ENCODE measurements at places on chromosomes 11 and 22.

DNA sequence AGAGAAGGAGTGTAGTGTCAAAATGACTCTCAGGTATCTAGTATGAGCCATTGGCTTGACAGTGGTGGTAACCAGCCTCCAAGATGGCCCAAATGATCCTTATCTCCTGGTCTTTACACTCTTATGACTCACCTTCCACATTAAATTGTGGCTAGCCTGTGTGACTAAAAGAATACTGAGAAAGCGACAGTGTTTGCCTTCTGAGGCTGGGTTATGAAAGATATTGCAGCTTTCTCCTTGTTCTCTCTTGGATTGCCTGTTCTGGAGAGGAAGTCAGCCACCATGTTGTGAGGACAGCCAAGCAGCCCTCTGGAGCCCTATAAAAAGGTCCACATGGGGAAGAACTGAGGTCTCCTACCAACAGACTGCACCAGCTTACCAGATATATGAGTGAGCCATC, 15.8 kb downstream of the C11orf71 start:
- peak; percentile 60 for DNase-seq

DNA sequence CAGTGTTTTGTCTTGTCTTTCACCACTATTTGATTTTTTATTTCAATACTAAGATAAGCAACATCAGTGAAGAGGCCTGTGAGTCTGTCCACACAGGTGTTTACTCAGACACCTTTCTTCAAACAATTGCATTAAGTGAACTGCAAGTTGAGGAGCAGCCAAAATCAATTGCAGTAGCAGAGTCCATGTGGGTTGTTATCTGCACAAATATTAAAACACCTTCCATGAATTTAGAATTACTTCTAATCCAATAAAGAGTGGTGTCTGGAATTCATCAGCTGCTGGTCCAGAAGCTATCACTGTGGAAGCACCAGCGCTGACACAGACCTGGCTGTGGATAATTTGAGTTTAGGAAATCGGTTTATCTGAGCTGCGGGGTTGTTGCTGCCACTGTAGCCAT, 83.5 kb upstream of the FAT3 start:
- DNase-seq: no peak

DNA sequence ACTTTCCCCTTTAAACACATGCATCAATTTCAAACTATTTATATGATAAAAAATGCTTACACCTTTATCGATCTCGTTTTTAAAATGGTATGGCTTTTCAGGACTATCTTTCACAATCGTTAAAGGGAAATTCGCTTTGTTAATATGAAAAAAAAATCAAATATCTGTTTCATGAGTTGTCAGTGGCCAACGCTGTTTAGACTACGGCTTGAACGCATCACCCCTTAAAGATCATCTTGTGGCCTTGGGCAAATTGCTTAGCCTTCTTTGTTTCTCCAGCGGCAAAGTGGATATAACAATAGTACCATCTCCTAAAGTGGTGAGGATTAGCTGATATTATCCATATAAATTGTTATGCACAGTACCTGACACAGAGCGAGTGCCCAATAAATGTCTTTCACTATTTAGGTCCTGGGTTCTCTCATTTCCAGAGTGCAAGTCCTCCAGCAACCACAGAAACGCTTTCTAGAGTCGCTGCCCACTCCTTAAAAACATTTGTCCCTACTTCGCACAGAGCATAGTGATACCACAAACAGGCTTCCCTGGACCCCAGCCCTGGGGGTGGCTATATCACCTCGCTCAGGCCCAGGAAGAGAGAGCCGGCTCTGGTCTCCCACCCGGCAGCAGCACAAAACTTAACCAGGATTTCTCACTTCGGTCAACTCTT, 904 bp downstream of the SLC35F2 start:
- peak; percentile 71 for DNase-seq

DNA sequence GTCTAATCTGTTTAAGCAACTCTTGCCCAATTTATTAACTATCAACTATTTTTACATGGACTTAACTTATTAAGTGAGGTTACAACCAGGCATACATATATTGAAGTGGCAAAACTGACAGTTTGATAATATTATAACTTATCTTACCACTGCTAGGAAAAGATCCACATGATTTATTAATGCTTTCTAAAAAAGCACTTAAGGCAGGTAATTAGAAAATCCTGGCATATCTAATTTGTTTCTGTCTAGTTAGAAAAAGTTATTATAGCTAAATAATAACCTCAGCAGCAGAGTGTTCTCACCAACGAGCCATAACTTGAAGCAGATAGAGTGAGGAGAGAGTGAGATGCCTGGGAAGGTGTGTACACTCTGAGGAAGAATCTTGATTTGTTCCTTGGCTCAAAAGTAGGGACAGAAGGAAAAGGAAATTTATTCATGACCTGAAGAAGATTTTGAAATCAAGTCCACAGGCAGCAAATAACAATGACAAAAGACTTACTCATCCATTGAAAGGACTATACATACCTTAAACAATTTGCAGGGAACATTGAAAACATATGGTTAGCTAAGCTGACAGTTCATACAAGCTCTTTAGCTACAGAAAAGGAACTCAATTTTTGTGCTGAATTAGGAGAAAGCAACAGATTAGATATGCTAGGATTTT, 7.1 kb upstream of the MUC15 start:
- DNase-seq: peak; percentile 8

DNA sequence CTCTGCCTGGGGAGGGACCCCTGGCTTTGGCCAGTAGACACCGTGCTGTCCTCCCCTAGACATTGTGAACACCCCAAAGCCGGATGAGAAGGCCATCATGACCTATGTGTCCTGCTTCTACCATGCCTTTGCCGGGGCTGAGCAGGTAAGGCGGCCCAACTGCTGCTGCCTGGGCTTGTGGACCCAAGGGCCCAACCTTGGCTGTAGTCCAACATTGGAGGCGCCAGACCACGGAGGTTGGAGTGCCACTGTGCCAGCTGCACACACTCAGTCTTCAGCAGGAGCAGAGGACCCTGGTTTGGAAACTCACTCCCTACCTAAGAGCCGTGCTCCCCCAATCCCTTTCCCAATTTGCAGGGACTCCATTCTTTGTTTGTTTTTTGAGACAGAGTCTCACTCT, 9.4 kb downstream of the ACTN3 start:
- no peak for DNase-seq

DNA sequence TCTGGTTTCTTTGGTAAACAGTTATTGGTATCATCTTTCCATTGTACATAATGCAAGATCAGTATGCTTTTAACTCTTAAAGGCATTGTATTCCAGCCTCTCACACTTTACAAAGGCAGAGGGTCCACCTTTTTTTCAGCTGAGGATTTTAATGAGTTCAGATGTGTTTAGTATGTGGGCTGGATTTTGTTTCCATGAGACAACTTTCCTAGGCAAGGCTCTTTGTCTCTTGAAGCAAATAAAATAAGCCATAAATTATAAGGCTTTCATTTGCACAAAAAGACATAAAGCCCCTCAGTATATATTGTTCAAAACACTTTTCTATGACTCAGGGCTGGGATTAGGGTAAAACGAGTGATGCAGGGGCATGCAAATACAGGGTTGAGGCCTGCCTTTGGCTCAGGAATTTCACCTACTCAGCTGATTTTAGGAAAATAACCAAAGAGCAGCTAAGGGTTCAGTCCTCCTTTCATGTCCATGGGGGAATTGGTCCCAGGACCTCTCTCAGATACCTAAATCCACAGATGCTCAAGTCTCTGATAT, 7.6 kb downstream of the MMP20 start:
- no peak for DNase-seq

GRCh38 chr11:17738151-17738973, 3.8 kb downstream of the KCNC1 start:
- no peak for DNase-seq

GRCh38 chr11:111978028-111978771, 41.1 kb downstream of the DIXDC1 start:
- DNase-seq: peak; percentile 75

GRCh38 chr11:109798521-109798920, 294.7 kb upstream of the ZC3H12C start:
- DNase-seq: no peak

GRCh38 chr22:42644422-42645340, 4.3 kb upstream of the ATP5MGL start:
- no peak for DNase-seq

GRCh38 chr11:128759597-128759996, 65.7 kb downstream of the FLI1 start:
- DNase-seq: peak; percentile 86

DNA sequence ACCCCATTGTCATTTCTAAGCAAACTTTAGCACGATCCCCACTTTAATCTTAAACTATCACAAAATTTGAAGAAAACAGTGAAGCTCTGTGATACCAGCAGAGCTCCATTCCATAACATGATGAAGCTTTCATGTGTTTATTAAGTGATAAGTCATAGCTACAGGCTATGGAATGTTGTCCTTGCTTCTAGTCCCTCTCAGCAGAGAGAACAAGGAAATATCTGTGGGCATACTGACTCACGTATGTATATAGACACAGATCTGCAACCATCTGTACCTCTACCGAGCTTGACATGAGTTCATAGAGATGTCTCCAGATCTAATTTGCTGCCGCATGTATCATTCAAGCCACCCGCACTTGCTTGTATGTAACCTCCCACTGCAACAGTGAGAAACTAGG, 588.9 kb downstream of the ETS1 start:
- peak; percentile 46 for DNase-seq

DNA sequence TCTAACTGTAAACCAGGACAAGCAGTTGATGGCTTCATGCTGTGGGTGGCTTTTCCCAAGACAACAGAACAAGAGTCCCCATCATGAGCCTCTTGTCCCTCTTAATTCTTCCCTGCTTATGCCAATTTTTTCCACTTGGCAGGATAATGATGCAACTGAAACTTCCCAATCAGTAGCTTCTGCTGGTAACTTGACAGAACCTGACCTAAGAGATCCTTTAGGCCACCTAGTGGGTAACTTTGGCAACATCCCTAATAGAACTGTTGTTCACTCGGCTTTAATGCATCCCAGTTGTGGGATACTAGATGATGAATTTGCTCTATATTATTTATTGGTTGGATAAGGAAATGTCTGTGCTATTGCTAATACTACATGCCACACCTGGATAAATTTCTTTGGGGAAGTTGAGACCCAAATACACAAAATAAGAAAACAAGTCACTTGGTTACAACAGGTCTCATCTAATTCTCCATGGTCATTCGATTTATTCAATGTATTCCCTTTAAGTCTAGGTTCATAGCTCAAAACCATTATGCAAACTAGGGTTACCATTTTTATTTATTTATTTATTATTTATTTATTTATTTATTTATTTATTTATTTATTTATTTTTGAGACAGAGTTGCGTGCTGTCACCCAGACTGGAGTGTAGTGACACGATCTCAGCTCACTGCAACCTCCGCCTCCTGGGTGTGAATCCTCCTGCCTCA, 41.4 kb upstream of the NFAM1 start:
- peak; percentile 75 for DNase-seq

GRCh38 chr11:2694995-2695939, 4.5 kb downstream of the KCNQ1OT1 start:
- DNase-seq: no peak

GRCh38 chr11:106614262-106614661, 404.0 kb downstream of the GUCY1A2 start:
- peak; percentile 12 for DNase-seq

- no peak for DNase-seq
These were observed 2.0 kb downstream of the SBF2 start for GRCh38 chr11:10291801-10292638.

- no peak for DNase-seq
These were observed 74.5 kb upstream of the ARFGAP3 start for GRCh38 chr22:42931421-42932196.

- DNase-seq: no peak
These were observed 49.9 kb upstream of the THY1 start for GRCh38 chr11:119472856-119473222.

DNA sequence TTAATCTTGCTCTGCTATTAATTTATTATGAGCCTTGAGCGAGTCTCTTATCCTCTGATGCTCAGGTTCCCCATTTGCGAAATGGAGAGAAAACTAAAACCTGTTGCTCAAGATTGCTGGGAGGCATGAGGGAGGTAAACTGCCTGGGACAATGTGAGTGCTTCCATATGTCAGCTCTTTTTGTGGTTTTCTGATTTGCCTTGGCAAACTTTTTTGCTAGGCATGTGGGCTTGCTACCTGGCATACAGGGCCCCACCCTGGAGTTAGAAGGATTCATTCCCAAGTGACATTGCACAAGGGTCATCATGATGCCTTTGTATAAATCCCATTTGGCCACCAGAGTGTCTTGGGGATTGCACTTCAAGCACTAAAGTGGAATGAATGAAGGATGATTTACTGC, 22.4 kb downstream of the TSPAN18 start:
- DNase-seq: no peak

- no peak for DNase-seq
These were observed 45.0 kb downstream of the CWC15 start for GRCh38 chr11:94928117-94928990.

GRCh38 chr11:21323617-21324016, 654.2 kb downstream of the NELL1 start:
- DNase-seq: no peak

DNA sequence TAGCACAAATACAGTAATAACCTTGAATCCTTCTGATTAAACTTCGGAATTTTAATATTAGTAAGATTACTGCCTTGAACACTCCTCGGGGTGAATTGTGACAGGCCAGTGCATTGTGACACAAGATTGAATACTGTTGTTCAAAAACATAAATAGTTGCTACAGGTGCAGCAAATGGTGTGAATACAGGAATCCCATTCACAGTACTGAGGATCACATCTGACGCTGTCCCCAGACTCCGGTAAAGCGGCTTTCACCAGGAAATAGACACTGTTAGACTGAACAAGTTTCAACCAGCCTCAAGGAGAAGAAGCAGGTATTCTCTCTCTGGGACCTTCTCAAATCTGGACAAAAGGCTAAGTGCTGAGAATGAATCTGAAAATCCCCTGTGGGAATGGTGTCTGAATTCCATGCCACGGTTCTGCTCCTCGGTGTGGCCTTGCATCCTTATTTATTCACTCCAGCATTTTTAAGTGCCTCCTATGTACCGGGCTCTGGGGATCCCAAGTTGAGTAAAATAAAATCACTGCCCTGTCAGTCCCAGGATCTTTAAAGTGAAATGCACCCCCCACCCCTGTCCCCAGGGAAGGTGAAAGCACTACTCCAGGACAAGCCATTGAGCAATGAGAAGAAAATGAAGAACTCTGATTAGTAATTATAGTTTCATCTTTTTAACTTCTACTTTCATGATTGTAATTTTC, 3.4 kb downstream of the LGR4 start:
- DNase-seq: no peak

GRCh38 chr22:22691055-22691454, 46.6 kb downstream of the GGTLC2 start:
- no peak for DNase-seq

DNA sequence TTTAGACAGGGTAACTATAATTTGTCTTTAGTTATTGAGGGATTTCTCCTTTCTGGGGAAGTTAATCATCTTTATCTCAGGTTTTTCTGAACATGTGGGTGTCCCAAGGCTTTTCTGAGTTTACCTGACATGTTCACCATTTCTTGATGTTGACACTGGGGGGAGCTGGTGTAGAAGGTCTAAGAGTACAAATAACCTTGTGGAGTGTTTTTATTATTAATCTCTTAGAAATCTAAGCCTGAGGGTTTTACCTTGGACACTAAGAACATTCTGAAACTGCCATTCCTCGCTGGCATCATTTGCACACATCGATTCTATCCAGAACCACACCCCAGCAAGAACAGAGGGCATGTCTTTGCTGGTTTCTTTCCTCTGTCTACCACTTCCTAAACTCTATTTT, 15.6 kb upstream of the C11orf91 start:
- peak; percentile 76 for DNase-seq

GRCh38 chr22:29307596-29308147, 1.2 kb downstream of the GAS2L1 start:
- DNase-seq: peak; percentile 37
